CD4-positive, alpha-beta T cell treated with Interferon alpha-2 for 1 hour (primary cell): ENCODE measurements at places on chromosomes 4 and X.

- DNase-seq, result peak; percentile 82
Observed at GRCh38 chr4:38804654-38805295, at the start of gene TLR1. Gene TLR1, minus strand, starts transcription at chr4:38804791. Its CDS starts 5,960 bp downstream, at chr4:38798831.

DNA sequence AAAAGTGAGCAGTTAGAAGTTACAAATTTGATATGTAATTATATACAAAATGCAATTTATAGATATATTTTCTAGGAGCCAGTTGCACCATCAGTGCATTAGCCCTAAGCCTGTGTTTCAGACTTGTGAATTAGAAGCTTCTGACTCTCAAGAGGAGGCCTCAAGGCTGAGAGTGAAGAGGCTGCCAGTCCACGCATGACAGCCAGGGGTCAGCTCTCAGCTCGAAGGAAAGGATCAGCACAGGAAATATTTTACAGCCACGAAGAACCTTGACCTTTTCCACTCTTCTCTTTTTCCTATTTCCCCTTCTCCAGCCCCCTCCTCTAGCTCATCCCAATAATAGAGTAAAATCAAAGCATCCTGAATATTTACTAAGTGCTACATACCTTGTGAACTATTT lies 642.4 kb downstream of the TRIML1 start:
- no peak for DNase-seq

GRCh38 chr4:54390670-54391069 lies 161.6 kb downstream of the PDGFRA start:
- no peak for DNase-seq

GRCh38 chr4:146273204-146273901 lies 59.0 kb downstream of the REELD1 start:
- no peak for DNase-seq

DNA sequence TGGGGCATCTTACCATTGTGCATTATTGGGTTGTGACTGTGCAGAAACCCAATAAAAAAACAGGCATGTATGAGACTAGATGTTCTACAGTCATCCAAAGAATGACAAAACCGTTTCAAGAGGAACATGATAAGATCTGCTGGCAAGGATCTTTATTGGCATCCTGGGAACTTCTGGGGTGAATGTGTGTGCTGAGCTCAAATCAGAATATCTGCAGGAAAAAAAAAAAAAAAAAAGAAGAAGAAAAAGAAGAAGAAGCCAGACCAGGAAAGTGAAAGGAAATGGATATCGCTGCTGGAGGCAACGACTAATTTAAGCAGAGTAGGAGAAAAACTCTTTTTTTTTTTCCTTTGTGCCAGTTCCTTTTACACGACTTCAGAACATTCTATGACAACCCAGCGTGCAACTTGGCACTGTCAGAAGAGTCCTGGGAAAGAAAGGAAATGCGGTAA lies 484.2 kb upstream of the BOD1L1 start:
- no peak for DNase-seq

DNA sequence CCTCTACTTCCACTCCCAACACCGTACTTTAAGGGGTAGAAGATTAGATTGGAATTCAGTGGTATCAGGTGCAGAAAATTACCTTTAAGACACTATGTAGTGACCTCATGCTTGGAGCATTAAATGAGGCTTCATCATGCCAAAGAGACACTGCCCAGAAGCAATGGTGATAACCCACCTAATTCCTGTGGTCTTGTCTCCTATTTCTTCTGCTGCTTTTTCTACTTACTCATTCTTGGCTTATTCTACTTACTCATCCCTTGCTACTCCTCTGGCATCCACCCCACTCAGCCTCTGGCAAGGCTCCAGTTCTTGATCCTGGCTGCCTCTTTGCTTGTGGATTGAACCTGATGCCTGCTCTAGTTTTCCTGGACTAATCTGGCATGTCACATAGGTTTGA lies 62.3 kb upstream of the ADAMTS3 start:
- no peak for DNase-seq

DNA sequence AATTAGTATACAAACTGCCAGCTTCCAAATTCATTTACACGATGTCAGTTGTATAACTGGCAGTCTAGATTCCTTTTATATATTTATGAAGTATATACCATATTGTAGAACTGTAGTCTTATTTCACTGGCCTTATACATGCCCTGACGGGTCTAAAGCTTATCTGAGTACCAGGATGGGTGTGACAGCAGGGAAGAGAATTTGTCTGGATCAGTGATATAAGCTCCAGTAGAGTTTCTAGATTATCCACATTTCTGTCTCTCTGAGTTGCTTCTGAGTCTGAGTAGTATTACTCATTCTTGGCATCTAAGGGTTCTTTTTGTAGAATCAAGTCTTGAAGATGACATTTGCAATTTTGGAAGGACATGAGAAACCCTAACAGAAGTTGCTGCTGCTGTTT lies 101.3 kb downstream of the RPA4 start:
- DNase-seq, result no peak

GRCh38 chr4:108205859-108206258 lies 37.1 kb upstream of the LEF1 start:
- DNase-seq, result no peak
